ENCODE measurements at places on chromosomes 7 and 10. TPM values are rescaled to one million over a fixed set of nuclear protein-coding genes. Genes with fewer than 3 reads are reported as not detected.

GCK gene
- 2.7 TPM for total RNA-seq

CALML5 gene
- total RNA-seq, result not detected

MAT1A gene
- 0.32 TPM for total RNA-seq

CALHM3 gene
- total RNA-seq, result not detected

ACBD7 gene
- not detected for total RNA-seq

LRRTM3 gene
- total RNA-seq, result not detected

GRCh38 chr10:67923551-67923950 lies 39.1 kb downstream of the SIRT1 start:
- H3K4me1 ChIP-seq, result no peaks in the 10 kb centered on the region
- no peak overlapping the region for H3K27ac ChIP-seq
- H3K27me3 ChIP-seq, result no peaks in the 10 kb centered on the region

GRCh38 chr7:93301736-93302135 lies 69.6 kb downstream of the VPS50 start:
- H3K27ac ChIP-seq, result no peak overlapping the region
- peaks cover 19% of the 10 kb centered on the region for H3K36me3 ChIP-seq
- no peaks in the 10 kb centered on the region for H3K4me1 ChIP-seq
- DNase-seq, result no peak
- H3K4me3 ChIP-seq, result no peak overlapping the region

- H3K36me3 ChIP-seq, result no peaks in the 10 kb centered on the region
- no peak overlapping the region for H3K4me3 ChIP-seq
- H3K27me3 ChIP-seq, result no peaks in the 10 kb centered on the region
Measured at GRCh38 chr7:125663961-125664360, 734.3 kb upstream of the POT1 start.

DNA sequence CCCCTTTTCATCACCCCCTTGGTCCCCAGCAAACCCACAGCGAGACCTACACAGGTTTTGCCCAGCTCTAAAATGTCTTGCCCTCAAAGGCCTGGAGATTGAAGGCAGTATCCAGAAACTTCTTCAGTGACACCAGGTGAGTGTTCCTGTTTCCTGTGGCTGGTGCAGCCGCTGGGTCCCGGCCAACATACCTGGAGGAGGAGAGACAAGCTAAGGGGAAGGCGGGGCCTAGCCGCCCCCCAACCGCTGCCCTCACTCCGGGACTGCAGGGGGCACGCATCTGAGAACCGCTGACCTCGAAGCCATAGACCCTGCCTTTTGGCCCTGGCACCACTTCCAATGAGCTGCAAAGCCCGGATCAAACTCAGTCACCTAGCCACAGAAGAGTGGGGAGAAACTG lies 27.0 kb downstream of the OGDHL start:
- no peak for DNase-seq
- H3K36me3 ChIP-seq, result no peaks in the 10 kb centered on the region

DNA sequence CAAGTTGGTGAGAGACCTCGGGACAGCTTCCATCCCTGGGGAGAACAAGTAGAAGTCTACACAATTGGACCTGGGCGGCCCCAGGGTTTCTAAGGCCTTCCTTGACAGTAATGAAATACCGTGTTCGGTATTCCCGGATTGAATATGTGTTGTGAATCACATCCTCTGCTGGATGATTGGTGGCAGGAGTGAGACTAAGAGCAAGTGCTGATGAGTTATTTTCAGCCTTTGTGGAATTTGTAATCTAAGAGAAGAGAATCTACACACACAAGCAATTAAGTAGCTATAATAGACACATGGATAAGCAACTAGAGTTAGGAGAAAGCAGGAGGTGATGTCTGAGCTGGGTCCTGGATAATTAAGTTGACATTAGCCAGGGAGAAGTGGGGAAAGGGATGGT lies 64.8 kb upstream of the VWC2 start:
- no peaks in the 10 kb centered on the region for H3K4me1 ChIP-seq
- H3K27me3 ChIP-seq, result no peaks in the 10 kb centered on the region
- H3K4me3 ChIP-seq, result no peak overlapping the region
- H3K27ac ChIP-seq, result no peak overlapping the region
- DNase-seq, result no peak

- H3K4me3 ChIP-seq, result no peak overlapping the region
- H3K27me3 ChIP-seq, result no peaks in the 10 kb centered on the region
- no peak for DNase-seq
Measured at GRCh38 chr7:95342029-95342428, 17.7 kb upstream of the PON1 start.

GRCh38 chr7:50141131-50141530 lies 48.1 kb upstream of the ZPBP start:
- H3K4me3 ChIP-seq, result no peak overlapping the region
- H3K27me3 ChIP-seq, result no peaks in the 10 kb centered on the region
- H3K27ac ChIP-seq, result no peak overlapping the region
- H3K36me3 ChIP-seq, result no peaks in the 10 kb centered on the region
- no peak for DNase-seq

DNA sequence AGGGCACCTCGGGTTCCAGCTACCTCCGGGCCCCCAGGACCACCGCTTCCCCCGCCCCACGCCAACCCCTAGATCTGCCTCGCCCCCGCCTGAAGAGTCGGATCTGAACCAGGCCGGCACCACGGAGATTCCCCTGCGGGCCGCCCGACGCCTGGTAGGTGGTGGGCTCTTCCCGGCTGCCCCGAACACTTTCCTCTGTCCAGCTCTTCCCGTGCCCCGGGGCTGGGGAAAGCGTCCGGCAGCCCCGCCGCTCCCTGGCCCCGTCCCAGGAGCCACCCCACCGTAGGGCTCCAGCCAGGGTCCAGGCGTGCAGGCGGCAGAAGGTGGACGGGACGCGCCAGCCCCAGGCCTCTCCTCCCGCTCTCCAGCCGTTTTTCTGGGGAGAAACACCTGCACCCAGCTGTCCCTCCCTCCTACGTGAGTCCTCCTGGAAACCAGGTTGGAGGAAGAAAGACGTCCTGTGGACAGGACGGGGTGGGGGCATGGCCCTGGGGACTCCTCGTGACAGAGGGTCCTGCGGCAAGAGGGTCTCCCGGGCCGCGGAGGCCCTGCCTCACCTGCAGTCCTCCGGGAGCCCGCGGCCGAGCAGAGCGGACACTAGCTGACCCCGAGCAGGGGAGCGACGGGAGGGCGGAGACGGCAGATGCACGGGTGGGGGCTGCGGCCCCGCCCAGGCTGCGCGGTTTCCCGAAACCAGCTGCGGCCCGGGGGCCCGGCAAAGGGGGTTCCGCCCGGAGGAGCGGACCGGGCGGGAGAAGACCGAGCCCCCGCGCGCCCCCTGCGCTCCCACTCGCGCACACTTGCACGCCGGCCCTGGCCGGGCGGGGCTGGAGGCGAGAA lies at the start of gene TMEM176B:
Gene TMEM176B (minus strand): TSS at position 624 of the 840 bp plus-strand sequence. CDS start 3,795 bp downstream, outside the sequence.
- peak within 1 kb of the TSS; percentile 28 for H3K27ac ChIP-seq
- H3K27me3 ChIP-seq, result peaks cover 10% of the 10 kb centered on the region
- no peak for DNase-seq
- H3K4me3 ChIP-seq, result peak within 1 kb of the TSS; percentile 63
- H3K36me3 ChIP-seq, result no peaks in the 10 kb centered on the region
- no peaks in the 10 kb centered on the region for H3K4me1 ChIP-seq

DNA sequence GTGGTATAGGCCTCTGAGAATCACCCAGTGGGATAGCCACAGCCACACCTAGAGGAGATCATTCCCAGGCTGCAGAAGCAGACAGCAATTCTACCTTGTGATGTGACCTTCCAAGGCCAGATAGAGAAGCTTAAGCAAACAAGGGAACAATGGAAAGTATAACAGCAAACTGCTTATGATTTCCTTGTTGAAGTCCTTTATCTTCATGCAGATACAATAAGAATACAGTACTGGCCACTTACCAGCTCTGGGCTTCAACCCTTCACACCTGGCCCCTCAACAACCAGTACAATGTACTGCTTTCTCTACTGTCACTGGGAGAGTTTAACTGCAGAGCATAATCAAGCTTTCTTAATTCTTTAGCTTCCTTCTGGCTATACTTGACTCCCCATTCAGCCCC lies 22.6 kb upstream of the DDX50 start:
- H3K36me3 ChIP-seq, result no peaks in the 10 kb centered on the region
- no peaks in the 10 kb centered on the region for H3K27me3 ChIP-seq
- H3K27ac ChIP-seq, result no peak overlapping the region
- no peaks in the 10 kb centered on the region for H3K4me1 ChIP-seq
- DNase-seq, result no peak

GRCh38 chr10:88934900-88935672 lies 17.5 kb downstream of the ACTA2 start:
- H3K4me3 ChIP-seq, result no peak overlapping the region
- H3K4me1 ChIP-seq, result no peaks in the 10 kb centered on the region
- H3K27ac ChIP-seq, result peak overlapping the region; percentile 53

GRCh38 chr10:117652228-117653169 lies 110.0 kb downstream of the EMX2 start:
- H3K4me1 ChIP-seq, result no peaks in the 10 kb centered on the region
- H3K27ac ChIP-seq, result no peak overlapping the region
- no peak for DNase-seq
- no peaks in the 10 kb centered on the region for H3K36me3 ChIP-seq
- H3K27me3 ChIP-seq, result no peaks in the 10 kb centered on the region
- H3K4me3 ChIP-seq, result no peak overlapping the region

DNA sequence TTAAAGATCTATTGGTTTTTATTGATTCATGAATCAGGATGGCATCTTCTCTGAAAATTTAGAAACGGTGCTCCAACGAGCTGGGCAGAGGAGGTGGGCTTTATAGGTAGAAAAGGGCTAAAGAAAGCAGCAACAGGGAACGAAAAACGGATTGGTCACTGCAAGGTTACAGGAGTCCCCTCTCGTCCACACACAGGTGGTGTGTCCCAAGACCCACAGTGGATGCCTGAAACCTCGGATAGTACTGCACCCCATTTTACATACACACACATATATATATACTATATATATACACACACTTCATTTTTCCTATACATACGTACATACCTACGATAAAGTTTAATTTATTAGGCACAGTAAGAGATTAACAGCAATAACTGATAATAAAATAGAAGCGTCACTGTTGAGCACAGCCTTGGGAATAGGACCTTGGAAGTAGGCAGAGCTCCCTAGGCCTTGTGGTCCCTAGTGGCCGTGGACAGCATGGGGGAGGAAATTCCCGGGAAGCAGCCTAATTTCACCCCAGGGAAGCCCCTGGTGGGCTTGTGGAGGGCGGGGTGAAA lies 737 bp upstream of the NUB1 start:
- peaks cover 15% of the 10 kb centered on the region for H3K4me1 ChIP-seq
- H3K27ac ChIP-seq, result peak overlapping the region; percentile 88
- DNase-seq, result no peak
- H3K4me3 ChIP-seq, result peak overlapping the region; percentile 81
- H3K27me3 ChIP-seq, result no peaks in the 10 kb centered on the region

- H3K27ac ChIP-seq, result no peak overlapping the region
- H3K36me3 ChIP-seq, result peaks cover 20% of the 10 kb centered on the region
- peaks cover 3% of the 10 kb centered on the region for H3K4me1 ChIP-seq
- no peaks in the 10 kb centered on the region for H3K27me3 ChIP-seq
- H3K4me3 ChIP-seq, result no peak overlapping the region
- no peak for DNase-seq
Measured at GRCh38 chr7:73435471-73436009, 2.0 kb downstream of the FZD9 start.
